ENCODE measurements at places on chromosomes 7 and 10. TPM values are rescaled to one million over a fixed set of nuclear protein-coding genes. Genes with fewer than 3 reads are reported as not detected.

Gene C10orf67
- total RNA-seq = 0.05 TPM

Gene FBXO24
- 0.19 TPM for total RNA-seq

Gene ZNF746
- 9.4 TPM for total RNA-seq

- H3K27ac ChIP-seq = no peak overlapping the region
- no peaks in the 10 kb centered on the region for H3K4me1 ChIP-seq
- H3K27me3 ChIP-seq = no peaks in the 10 kb centered on the region
- no peak overlapping the region for H3K4me3 ChIP-seq
Measured at GRCh38 chr7:91824201-91824600, 56.3 kb downstream of the MTERF1 start.

GRCh38 chr7:142408794-142409193 is 150.9 kb upstream of the PRSS58 start:
- no peak for DNase-seq
- no peaks in the 10 kb centered on the region for H3K27me3 ChIP-seq

GRCh38 chr10:19577381-19577780 is 238.9 kb upstream of the PLXDC2 start:
- no peaks in the 10 kb centered on the region for H3K4me1 ChIP-seq
- no peak for DNase-seq
- H3K27me3 ChIP-seq = no peaks in the 10 kb centered on the region
- H3K27ac ChIP-seq = no peak overlapping the region
- H3K4me3 ChIP-seq = no peak overlapping the region

GRCh38 chr7:150374026-150374425 is 5.1 kb upstream of the ZNF775 start:
- H3K4me1 ChIP-seq = peaks cover 81% of the 10 kb centered on the region
- H3K4me3 ChIP-seq = no peak overlapping the region
- H3K27me3 ChIP-seq = no peaks in the 10 kb centered on the region
- H3K27ac ChIP-seq = peak overlapping the region; percentile 55
- no peak for DNase-seq

GRCh38 chr7:158494643-158495042 is 93.0 kb downstream of the PTPRN2 start:
- no peak overlapping the region for H3K4me3 ChIP-seq
- no peaks in the 10 kb centered on the region for H3K27me3 ChIP-seq
- no peak for DNase-seq

DNA sequence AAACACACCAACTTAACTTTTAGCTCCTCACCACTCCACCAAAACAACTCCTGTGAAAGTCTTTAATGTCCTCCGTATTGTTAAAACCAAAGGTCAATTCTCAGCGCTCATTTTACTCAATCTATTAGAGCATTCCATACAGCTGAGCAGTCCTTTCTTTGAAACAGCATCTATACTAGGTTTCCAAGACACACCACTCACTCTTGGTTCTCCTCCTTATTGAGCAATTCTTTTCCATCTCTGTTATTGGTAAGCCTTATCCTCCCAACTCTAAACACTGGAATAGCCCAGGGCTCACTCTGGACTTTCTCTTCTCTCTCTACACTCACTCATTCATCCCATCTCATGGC is 34.9 kb downstream of the COA1 start:
- no peak overlapping the region for H3K27ac ChIP-seq
- H3K27me3 ChIP-seq = no peaks in the 10 kb centered on the region
- H3K4me3 ChIP-seq = no peak overlapping the region
- no peaks in the 10 kb centered on the region for H3K36me3 ChIP-seq
- no peaks in the 10 kb centered on the region for H3K4me1 ChIP-seq
- no peak for DNase-seq

DNA sequence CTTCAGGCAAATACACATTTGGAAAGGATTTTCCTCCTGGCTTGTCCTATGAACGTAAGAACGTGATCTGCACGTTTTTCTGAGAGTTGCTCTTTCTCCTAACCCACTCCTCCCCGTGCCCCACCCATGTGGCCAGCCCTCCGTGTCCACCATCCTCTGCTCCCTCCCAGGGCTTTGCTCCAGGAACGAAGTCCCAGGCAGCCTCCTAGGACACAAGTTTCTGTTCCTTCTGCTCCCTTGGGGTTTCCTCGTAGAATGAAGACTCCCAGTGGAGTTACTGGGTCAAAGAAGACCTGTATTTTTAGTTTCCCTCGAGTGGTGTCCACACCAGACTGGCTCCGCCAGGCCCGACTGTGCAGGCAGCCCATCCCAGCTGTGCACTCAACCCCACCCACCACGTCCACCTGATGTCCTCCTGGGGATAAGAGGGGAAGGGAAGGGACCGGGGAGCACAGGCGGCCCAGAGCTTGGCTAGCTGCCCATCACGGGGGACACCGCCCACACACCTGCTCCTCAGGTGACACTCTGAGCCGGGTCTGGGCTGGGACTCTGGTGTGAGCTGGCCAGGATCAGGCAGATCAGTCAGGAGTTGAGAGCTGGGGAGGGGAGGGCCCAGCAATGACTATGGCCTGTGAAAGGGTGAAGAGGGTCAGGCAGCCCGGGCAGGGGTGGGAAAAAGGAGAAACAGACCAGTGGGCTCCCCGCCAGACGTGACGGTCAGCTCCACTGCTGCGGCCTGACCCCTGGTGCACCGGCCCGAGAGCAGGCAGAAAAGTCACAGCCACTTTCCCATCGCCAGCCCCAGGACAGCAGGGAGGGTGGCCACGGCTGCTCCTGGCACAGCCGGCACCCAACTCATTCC is 54.3 kb upstream of the PPP2R2D start:
- H3K36me3 ChIP-seq = no peaks in the 10 kb centered on the region
- no peak for DNase-seq

DNA sequence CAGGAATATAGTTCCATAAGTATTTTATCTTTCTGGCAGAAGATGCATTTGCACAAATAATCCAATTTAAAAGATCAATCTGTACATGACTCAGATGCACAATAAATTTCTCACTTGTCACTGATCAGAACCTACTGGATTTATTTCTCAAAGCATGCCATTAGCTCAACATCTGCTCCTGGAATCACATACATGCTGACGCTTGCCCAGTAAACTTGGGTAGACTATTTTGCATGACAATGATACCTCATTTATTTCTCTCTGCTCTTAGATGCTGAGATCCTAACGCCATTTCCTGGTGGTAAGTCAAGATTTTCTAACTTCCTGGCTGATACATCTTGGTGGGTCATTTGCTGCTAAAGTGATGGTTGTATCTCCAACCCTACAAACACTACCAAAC is 33.8 kb upstream of the C10orf120 start:
- H3K27ac ChIP-seq = no peak overlapping the region
- H3K27me3 ChIP-seq = no peaks in the 10 kb centered on the region
- DNase-seq = no peak
- no peaks in the 10 kb centered on the region for H3K36me3 ChIP-seq

DNA sequence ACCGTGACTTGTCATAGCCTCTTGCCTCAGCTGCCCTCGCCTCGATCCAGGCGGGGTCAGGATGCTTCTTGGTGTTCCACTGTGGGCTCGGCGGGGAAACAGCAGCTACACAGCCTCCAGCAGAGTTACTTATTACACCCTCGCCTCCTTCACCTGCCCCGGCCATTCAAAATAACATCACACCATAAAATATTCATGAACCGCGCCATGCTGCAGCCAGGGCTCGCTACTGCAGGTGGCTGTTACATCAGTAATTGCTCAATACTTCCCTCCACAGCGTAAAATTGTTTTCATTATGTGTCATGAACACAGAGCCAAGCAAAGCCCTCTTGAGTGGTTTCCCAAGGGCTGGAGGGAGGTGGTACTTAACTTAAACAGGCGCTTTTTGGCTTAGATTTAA is 241.5 kb upstream of the SP8 start:
- H3K27me3 ChIP-seq = no peaks in the 10 kb centered on the region
- no peak overlapping the region for H3K27ac ChIP-seq
- H3K36me3 ChIP-seq = no peaks in the 10 kb centered on the region

DNA sequence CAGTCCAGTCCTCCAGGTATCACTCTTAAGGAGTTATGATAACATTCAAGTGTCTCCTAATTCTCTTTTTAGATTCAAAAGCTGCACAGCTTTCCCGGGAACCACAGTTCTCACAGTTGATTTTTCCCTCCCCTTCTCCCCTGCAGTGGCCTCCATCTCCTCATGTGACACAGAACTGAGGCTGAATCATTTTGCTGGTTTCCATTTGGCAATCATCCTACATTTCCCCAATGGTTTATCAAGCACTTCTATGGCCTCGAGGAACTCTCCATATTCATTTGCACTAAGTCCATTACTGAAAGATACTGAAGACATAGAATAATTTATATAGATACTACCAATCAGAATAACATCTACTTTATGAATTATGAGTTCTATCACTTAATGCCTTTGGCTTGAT is 484.9 kb downstream of the GPAM start:
- H3K4me1 ChIP-seq = no peaks in the 10 kb centered on the region
- H3K27ac ChIP-seq = no peak overlapping the region
- H3K36me3 ChIP-seq = no peaks in the 10 kb centered on the region
- no peaks in the 10 kb centered on the region for H3K27me3 ChIP-seq

DNA sequence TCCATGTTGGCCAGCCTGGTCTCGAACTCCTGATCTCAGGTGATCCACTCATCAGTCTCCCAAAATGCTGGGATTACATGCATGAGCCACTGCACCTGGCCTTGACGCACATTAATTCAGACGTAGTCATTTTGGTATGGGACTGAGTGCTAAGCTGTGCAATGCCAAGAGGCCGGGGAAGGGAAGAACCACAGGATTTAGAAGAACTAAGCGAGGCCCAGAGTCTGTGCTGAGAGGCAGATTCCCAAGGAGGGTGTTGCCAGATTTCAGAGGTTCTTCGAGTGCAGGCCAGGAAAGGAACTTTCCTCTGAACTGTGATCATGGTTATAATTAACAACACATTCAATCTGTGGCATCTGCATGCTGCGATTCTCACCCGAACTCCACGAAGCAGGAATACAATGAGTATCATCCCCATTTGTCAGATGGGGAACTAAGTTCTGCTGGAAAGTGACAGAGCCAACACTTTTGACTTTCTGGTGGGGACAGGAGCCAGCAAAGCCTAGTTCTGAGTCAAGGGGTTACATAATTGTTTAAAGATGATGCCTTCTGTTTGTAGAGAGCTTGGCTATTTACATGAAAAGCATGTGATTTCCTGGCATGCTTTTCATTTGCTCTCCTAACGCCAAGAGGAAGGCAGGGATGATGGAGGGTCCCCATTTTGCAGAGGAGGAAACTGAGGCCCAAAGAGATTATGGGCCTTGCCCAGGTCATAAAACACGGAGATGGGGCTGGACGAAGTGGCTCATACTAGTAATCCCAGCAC is 6.2 kb upstream of the ZAN start:
- H3K27me3 ChIP-seq = peaks cover 44% of the 10 kb centered on the region
- no peak overlapping the region for H3K27ac ChIP-seq
- H3K4me3 ChIP-seq = no peak overlapping the region

GRCh38 chr7:111833466-111833865 is 271.2 kb upstream of the IMMP2L start:
- no peaks in the 10 kb centered on the region for H3K36me3 ChIP-seq
- H3K4me3 ChIP-seq = no peak overlapping the region
- no peak overlapping the region for H3K27ac ChIP-seq
- no peak for DNase-seq
- no peaks in the 10 kb centered on the region for H3K4me1 ChIP-seq

- peak overlapping the region; percentile 86 for H3K27ac ChIP-seq
- peaks cover 91% of the 10 kb centered on the region for H3K36me3 ChIP-seq
- no peak overlapping the region for H3K4me3 ChIP-seq
- H3K4me1 ChIP-seq = peaks cover 88% of the 10 kb centered on the region
Measured at GRCh38 chr7:50353201-50353600, 48.7 kb downstream of the IKZF1 start.

DNA sequence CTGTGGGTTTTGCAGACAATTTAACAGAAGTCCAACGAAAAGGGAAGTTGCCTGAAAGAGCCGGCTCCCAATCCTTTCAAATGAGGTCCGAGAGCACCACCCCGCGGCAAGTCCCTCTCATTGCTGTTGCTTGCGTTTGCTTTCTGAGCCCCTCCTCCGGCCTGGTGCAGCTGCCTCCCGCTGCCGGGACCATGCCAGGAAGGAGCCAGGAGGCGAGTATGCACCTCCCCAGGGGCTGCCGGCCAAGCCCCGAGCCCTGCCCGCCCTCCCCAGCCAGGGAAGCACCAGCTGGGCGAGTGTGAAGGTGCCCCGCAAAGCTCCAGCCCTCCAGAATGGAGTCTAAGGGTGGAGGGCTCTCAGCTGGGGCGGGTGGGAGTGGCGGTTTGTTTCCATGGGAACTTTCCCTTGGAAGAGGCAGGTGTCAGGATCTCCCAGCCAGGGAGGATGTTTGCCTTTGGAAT is 25.8 kb upstream of the PPP2R2D start:
- peaks cover 9% of the 10 kb centered on the region for H3K27me3 ChIP-seq
- no peaks in the 10 kb centered on the region for H3K36me3 ChIP-seq
- DNase-seq = peak; percentile 74
- no peak overlapping the region for H3K4me3 ChIP-seq
- no peak overlapping the region for H3K27ac ChIP-seq
